M059J (cell line): ENCODE measurements at places on chromosomes 5 and 9. TPM values are rescaled to one million over a fixed set of nuclear protein-coding genes. Genes with fewer than 3 reads are reported as not detected.

The FOXD4L5 gene
- 0.07 TPM in 1 of 2 replicates, not detected in the other for total RNA-seq

- no peak for DNase-seq
Measured at GRCh38 chr5:69030358-69031062, 63.3 kb upstream of the SLC30A5 start.

- DNase-seq: peak; percentile 18
Measured at GRCh38 chr5:14665949-14666348, 1.4 kb downstream of the OTULIN start.

DNA sequence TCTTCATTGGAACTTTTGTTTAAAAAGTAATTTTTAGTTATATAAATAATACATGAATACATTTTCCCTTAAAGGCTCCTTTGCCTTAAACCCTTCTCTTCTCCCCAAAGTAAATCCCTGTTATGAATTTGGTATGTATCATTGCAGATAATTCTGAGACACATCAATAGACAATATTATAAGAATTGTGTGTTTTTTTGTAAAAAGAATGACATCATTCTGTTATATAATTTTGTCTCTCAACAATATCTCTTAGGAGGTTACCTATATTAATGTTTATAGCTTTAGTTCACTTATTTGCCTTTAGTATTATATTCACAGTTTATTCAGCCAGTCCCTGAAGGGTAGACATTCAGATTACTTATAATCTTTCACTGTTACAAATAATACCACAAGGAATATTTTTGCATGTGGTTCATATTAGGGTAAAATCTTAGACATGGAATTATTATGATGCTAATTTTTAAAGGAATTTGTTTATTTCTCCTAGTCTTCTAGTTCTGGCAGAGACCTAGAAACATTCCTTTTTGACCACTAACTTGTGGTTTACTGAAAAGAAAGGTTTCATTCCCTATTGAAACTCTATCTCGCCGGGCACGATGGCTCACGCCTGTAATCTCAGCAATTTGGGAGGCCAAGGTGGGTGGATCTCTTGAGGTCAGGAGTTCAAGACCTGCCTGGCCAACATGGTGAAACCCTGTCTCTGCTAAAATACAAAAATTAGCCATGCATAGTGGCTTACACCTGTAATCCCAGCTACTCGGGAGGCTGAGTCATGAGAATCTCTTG lies 105.6 kb downstream of the KCTD16 start:
- DNase-seq: peak; percentile 11

DNA sequence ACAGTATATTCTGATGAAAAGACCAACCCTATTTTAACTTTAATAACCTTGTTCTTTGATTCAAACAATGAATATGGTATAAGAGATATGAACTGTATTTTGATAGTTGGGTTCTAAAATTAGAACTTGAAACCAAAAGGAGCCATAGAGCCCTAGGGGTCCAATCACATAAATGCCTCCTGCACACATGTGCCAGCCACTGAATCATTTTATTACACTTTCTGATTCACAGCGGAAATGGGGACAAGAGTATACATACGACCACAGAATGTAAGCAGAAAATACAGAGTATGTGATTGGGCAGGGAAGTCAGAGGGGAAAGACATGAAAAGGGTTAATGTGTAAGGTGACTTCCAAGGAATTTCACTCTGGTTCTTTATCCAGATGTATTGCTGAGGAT lies 1000.2 kb downstream of the NR2F1-AS1 start:
- peak; percentile 57 for DNase-seq

GRCh38 chr9:69633716-69634115 lies 38.5 kb downstream of the APBA1 start:
- DNase-seq: no peak

The PDE6A gene
- 0.02 and 0.22 TPM in 2 replicates for total RNA-seq

The HDHD3 gene
- 5.1 and 8.1 TPM in 2 replicates for total RNA-seq

The HSPB3 gene
- 4.9 and 9.0 TPM in 2 replicates for total RNA-seq

DNA sequence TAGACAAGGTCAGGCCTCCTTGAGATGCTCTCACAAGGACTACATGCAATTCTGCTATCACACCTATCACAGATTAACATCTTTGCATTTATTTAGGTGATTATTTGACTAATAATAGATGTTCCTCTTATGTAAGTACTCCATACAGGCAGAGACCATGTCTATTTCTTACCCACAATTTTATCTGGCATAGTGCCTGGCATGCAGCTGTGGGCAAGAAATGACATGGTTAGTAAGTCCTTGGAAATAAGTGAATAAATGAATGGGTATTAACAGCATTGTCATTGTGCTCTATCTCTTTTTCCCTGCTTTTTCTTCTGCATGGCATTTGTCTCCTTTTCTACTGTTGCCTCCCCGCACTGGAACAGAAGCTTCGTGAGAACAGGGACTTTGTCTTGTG lies 49.4 kb downstream of the SLC22A5 start:
- DNase-seq: peak; percentile 35

The SPAAR gene
- total RNA-seq: not detected in 2 replicates

DNA sequence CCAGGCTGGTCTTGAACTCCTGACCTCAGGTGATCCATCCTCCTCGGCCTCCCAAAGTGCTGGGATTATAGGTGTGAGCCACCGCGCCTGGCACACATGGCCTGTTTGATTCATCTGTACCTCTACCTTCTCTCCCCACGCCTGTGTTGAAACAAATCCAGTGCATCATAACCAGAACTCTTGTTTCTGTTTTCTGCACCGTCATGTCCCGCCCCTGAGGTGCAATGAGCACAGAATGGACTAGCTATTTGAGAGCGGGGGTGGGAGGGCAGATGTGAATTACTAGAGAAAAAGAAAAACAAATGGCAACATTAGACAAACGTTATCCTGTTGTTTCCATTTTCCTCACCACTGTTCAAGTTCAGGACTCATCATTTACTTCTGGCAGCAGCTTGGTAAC lies 10.7 kb upstream of the FAM193B start:
- no peak for DNase-seq

DNA sequence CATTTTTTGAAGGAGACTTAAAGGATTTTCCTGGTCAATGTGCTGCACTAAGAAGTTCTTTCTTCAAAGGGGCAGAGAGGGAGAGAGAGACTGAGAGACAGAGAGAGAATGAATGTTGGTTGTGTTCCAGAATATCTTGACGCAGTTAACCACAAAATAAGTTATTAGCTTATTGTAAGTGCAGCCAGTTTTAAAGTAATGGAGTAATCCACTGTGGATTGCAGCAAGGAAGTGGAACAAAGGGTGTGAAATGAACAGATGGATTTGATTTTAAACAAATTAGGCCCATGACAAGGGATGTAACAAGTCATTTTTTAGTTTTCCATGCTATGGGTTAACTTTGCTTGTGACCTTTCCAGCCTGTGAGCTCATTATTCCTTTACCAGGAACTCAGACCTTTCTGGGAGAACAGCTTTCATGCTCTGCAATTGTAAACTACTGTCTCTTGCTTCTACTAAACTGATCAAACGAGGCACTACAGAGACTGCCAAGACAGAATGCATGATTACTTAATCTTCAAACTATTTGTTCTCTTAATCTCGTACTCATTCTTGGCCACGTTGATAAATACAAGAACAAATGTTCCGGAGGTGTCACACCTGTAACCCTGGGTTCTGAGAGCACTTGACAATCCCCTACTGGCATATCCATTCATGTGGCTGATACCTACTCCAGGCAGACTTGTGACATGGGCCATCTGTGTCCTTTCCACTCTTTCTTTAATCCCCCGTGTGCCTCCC lies 131.1 kb downstream of the TLE1 start:
- DNase-seq: peak; percentile 79

DNA sequence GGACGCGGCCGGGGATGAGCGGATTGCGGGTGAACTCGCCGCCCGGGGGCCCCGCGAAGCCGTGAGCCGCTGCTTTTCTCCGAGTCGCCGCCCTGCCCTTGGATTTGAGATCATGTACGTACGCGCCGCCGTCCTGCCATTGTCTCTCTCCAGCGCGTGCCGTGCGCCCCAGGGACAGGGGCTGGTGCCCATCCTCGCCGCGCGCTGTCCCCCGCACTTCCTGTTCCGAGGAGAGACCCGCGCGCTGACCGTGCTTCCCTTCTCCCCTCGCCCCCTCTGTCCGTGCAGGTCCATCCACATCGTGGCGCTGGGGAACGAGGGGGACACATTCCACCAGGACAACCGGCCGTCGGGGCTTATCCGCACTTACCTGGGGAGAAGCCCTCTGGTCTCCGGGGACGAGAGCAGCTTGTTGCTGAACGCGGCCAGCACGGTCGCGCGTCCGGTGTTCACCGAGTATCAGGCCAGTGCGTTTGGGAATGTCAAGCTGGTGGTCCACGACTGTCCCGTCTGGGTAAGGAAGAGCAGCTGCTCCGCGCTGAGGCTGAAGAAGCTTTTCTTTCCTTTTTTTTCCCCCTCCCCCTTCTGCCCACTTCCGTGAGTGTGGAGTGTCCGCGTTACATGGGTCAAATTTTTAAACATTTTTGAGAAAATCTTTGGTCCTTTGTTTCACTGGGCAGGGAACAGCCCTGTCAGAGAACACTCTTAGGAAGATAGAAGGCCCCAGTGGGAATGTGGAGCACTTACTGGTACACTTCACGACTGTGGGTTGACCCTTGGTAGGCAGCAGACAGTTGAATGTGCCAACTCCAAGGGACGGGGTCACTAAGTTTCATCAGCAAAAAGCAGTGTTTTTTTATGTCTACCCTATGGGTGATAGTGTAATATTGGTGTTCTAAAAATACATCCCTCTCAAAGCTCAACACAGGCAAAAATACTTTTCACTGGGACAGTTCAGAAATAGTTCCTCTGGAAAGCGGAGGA lies 727 bp downstream of the RHOBTB3 start:
- peak; percentile 52 for DNase-seq

- no peak for DNase-seq
Measured at GRCh38 chr9:111812337-111812736, 17.6 kb upstream of the SHOC1 start.

DNA sequence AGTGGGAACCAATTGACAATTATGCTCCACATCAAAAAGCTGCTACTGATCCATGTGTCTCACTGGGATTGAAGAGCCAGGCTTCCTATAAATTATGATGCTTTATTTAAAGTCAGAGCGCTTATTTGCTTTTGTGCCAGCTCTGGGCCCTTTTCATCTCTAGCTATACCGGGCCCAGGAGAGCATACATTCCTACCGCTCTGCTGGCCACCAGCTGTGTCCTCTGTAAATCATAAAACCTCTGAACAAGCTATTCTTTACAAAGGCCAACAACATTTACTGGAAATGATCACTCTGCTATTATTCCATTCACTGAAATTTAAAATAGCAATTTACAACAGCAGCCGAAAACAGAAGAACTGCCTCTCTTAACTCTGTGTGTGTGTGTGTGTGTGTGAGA lies 86.6 kb downstream of the ZNF608 start:
- no peak for DNase-seq

The LCN15 gene
- not detected in 2 replicates for total RNA-seq
